ENCODE measurements at places on chromosomes 11 and 22.

- DNase-seq, result no peak
These were observed 132.0 kb downstream of the ELP4 start for GRCh38 chr11:31641477-31642062.

DNA sequence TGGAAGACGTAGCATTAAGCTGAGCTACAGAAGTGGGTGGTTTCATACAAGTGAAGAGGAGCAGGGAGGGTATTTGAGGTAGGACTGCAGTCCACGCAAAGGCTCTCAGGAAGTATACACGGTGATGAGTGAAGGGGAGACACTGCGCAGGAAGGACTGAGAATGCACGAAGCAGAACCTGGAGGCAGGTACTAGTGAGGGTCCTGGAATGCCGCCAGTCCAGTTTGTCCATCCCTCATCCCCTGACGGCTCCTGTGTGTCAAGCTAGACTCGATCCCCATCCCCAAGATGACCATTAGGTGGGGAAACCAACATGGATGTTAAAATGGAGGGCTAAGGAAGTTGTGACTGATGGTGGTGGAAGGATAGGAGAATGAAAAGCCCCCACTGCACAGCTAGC lies 23.8 kb downstream of the ART5 start:
- DNase-seq, result no peak

- no peak for DNase-seq
These were observed 35.8 kb downstream of the NRXN2 start for GRCh38 chr11:64687204-64687603.

DNA sequence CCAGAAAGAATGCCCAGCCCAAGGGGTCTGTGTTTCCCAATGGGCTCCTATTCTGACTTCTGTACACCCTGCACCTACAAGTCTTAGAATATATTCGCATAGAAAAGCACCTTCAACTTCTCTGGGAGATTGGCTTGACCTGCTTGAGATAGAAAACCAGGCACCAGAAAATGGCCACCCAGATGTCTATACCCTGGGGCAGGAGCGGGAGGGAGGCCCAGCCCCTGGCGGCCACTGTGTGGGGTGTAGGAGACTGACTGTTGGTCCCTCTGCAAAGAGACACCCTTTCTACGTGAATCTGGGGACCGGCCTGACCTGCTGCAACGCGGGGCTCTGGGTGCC lies 8.5 kb downstream of the DENND6B start:
- DNase-seq, result no peak

DNA sequence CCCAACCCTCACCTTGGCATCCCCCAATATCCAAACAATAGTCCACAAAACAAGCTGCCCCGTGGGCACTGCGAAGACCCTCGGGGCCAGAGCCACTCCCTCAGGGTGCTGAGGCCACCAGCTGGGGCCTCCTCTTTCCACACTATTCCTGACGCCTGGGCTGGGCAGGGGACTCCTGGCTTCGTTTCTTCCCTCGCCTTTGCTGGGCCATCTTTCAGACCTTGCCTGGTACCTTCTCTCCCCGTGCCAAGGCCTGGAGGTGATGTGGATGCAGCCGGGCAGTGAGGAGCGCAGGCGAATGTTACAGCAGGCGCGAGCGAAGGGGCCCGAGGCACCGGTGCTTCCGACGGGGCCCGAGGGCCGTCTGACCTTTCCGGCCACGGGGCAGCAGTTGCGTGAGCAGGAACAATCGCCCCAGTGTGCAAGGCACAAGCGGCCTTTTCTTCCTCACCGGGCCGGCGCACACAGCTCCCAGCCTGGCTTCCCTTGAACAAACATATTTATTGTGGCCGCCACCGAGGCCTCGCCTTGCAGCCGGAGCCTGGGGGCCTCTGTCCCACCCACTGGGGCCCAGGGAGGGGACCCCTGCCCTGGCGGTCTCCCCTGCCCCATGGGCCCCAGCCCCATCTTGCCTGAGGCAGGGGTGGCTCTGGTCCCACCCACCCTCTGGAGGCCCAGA lies 32.6 kb upstream of the KCNQ1OT1 start:
- no peak for DNase-seq

- no peak for DNase-seq
These were observed 60.2 kb upstream of the CRTAM start for GRCh38 chr11:122778148-122778547.

DNA sequence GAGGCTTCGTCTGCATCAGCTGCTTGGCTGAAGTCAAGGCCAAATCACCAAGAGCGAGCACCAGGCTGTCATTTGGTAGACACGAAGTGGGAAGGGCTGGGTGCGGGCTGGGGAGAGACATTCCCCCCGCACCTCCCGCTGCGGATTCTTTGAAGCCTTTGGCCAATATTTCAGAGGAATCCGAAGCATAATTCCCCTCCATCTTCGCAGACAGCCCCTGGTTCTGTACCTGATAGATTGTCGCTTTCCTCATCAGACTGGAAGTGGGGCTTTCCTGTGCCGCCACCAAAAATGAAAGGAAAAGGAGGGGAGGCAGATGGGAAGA lies 15.3 kb downstream of the BLID start:
- no peak for DNase-seq

DNA sequence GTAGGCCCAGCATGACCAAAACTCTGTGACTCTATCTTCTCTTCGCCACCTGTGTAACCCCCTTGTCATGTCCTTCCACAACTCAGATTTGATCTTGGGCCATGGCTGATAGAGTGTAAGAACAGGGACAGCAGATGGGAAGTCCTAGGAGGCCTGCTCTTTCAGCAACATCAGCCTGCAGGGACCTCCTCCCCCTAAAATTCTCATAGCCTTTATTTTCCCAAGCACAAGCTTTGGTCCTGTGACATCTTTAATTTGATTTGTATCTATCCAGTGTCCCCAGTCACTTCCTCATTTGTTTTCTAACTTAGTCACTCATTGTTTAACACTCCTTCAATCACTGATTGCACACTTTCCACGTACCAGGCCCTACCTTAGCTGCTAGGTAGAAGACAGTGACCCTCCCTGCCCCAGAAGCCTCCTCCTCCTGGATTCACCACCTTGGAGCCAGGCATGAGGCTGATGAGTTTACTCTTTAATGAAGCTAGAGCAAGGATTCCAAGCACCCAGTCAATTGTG lies 5.3 kb downstream of the UBQLN3 start:
- DNase-seq, result no peak

- DNase-seq, result no peak
These were observed 188.9 kb downstream of the MYO18B start for GRCh38 chr22:25930788-25931310.

- no peak for DNase-seq
These were observed 16.9 kb upstream of the TMPRSS6 start for GRCh38 chr22:37126383-37126782.

DNA sequence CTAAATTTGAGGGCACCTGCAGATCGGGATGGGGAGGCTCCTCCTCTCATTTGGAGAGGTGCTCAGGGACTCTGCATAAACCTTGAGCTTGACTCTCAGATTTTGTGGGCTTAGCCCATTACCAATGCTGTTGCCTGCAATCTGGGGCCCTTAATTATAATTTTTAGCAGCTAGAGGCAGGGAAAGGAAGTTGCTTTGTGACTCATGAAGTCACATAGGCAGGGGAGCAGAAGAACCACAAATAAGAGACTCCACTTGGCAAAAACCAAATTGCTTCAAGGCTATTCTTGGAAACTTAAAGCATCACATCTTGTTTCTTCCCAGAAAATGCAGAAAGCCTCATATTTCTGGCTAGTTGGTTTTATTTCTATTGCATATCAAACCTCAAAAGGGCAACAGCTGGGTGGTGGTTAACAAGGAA lies 46.9 kb downstream of the MICAL2 start:
- DNase-seq, result peak; percentile 68

GRCh38 chr22:19604711-19605268 lies 80.6 kb upstream of the CLDN5 start:
- DNase-seq, result no peak

- no peak for DNase-seq
These were observed 98.8 kb downstream of the SNX19 start for GRCh38 chr11:130817330-130817944.

GRCh38 chr22:41925783-41926460 lies 684 bp downstream of the TNFRSF13C start:
- peak; percentile 74 for DNase-seq

DNA sequence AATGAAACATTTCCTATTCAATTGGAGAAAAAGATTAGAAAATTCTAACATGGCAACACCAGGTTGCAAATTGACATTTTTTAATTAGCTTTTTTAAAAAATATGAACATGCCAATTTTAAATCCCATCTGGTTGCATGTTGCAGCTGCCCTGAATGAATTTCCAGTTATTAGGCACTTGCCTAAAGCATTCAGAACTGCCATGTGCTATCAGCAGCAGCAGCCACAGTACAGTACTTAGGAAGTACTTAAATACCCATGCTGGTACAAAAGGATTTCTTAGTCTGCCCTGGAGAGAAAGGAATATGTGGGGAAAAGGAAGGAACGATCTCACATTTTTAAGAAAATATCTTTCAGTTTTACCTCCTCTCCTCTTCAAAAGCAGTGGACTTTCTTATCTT lies 46.2 kb downstream of the FAM168A start:
- no peak for DNase-seq

GRCh38 chr11:8652140-8652539 lies 30.3 kb downstream of the TRIM66 start:
- no peak for DNase-seq

DNA sequence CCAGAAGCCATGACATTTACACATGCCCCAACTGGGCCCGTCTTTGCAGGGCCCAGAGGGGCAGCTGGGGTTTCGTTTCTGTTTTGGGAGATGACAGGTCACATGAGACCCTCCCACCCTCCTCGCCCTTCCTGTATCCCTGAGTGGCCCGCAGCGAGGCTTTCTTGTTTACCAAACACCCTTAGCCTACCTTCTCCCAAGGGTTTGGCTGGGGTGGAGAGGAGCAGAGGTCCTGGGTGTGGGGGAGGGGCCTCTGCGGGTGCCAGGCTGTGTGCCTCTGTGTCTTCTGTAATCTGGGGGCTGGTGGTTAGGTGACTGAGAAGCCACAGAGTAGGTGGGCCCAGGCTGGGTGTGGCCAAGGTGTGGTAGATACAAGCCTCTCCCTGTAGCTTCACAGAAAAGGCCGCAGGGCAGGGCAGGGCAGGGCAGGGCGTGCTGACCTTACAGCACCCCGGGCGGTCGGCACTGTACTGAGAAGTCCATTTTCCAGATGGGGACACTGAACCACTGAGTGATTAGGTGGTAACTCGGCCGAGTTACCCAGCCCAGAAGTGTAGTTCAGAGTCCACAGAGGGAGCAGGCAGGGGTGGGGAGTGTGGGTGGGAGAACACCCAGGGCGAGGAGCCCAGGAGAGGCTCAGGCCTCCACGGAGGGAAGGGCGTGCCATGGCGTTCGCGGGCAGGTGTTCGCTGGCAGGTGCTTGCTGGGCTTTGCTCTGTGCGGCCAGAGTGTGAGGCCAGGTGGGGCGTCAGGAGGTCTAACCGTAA lies 8.7 kb downstream of the PRR5 start:
- peak; percentile 41 for DNase-seq

- no peak for DNase-seq
These were observed 15.7 kb upstream of the RASL10A start for GRCh38 chr22:29331213-29331612.

DNA sequence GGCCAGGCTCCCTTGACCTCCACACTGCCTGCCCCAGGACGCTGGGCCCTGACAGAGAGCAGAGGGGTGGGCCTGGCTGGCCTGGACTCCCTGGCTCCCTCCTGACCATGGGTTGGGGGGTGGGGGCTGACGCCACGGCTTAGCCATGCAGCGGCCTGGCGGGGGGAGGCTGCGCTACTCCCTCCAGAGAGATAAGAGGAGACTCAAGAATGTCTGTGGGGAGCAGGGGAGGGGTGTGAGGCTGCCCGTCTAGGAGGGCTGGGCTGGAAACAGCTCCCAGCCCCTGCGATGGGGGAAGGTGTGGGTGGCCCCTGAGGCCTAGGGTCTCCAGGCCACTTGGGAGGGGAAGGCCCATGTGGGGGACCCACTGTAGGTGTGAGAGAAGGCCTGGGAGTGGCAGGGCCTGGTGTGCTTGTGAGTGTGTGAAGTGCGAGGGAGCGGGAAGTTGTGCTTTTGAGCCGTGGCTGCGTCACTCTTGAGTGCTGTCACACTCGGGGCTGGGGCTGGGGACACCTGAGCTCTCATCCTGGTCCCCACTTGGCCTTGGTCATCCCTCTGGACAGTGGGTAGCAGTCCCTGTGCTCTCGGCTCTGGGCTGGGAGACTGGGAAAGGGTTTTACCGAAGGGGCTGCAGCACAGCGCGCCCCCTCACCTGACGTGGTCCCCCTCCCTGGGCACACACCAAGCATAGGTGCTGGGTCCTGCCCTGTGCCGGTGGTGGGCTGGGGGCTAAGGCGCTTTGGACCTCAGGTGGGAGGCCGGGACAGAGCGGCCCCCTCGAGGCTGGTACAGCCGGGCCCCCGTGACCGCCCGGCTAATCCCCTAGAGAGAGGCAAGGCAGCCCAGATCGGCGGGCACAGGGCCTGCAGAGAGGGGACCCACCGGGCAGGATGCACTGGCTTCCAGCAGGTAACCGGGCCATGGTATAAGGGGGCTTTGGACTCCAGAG lies 2.4 kb downstream of the MYRF start:
- no peak for DNase-seq

- no peak for DNase-seq
These were observed 222.5 kb downstream of the TBC1D22A start for GRCh38 chr22:46984751-46985506.

DNA sequence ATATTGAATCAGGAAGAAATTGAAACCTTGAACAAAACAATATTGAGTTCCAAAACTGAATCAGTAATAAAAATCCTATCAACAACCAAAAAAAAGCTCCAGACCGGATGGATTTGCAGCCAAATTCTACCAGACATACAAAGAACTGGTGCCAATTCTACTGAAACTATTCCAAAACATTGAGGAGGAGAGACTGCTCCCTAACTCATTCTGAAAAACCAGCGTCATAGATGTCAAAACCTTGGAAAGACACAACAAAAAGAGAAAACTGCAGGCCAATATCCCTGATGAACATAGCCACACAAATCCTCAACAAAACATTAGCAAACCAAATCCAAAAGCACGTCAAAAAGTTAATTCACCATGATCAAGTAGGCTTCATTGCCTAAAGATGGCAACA lies 353.8 kb downstream of the TMEM135 start:
- DNase-seq, result no peak

GRCh38 chr22:20155330-20156041 lies 4.6 kb upstream of the CCDC188 start:
- DNase-seq, result no peak

- DNase-seq, result no peak
These were observed 1.2 kb upstream of the CDPF1 start for GRCh38 chr22:46251266-46251665.

- no peak for DNase-seq
These were observed 121.5 kb downstream of the RRAS2 start for GRCh38 chr11:14237444-14237961.

GRCh38 chr11:6377902-6378639 lies 12.2 kb upstream of the SMPD1 start:
- peak; percentile 14 for DNase-seq

- no peak for DNase-seq
These were observed 48.2 kb downstream of the ELFN2 start for GRCh38 chr22:37379085-37379484.

GRCh38 chr11:76088511-76088910 lies 117.8 kb downstream of the WNT11 start:
- DNase-seq, result no peak

Measured in CD4-positive, alpha-beta T cell treated with Interleukin-2 at 100 ng/mL for 4 hours (primary cell).